ENCODE measurements at places on chromosomes 12 and 14. TPM values are rescaled to one million over a fixed set of nuclear protein-coding genes. Genes with fewer than 3 reads are reported as not detected.

Gene KRT82
- total RNA-seq: not detected

Gene HPD
- not detected for total RNA-seq

- no peak for DNase-seq
These were observed 41.7 kb downstream of the PPP2R5E start for GRCh38 chr14:63501429-63501828.

GRCh38 chr12:47417121-47417520 is 288.7 kb downstream of the RPAP3 start:
- DNase-seq: no peak

DNA sequence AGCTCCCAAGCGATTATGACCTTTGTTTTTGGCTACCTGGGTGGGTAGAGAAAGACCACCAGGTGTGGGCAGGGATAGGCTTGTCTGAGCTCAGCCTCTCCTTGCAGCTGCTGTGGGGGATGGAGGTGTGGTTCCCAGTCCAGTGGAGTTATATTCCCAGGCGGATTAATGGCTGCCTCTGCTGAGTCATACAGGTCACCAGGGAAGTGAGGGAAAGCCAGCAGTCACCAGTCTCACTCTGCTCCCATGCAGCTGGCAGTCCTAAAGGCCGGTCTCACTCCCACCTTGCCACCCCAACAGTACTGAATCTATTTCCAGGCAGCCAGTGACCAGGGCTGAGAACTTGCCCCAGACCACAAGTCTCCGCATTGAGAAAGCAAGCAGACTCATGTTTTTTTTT is 399.2 kb downstream of the VRK1 start:
- no peak for DNase-seq

DNA sequence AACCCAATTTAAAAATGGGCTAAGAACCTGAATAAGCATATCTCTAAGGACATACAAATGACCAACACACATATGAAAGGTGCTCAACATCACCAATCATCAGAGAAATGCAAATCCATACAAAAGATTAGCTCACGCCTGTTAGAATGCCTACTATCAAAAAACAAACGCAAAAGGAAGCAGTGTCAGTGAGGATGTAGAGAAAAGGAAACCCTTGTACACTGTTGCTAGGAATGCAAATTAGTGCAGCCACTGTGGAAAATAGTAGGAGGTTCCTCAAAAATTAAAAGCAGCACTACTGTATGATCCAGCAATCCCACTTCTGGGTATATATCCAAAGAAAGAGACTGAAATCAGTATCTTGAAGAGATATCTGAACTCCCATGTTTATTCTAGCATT is 133.0 kb downstream of the CPNE8 start:
- no peak for DNase-seq

All from activated CD4-positive, alpha-beta T cell treated with anti-CD3 and anti-CD28 coated beads, Interleukin-2, amount 10 ng/mL, durations not matched to agents 7 days and 5 days (primary cell).